SJCRH30 (cell line): ENCODE measurements at places on chromosomes 4 and X.

GRCh38 chrX:79367907-79368306 lies 773 bp upstream of the ITM2A start:
- no peak for DNase-seq

- DNase-seq = no peak
These were observed 22.6 kb upstream of the UBA1 start for GRCh38 chrX:47170861-47171692.

- no peak for DNase-seq
These were observed 309.4 kb downstream of the ANTXR2 start for GRCh38 chr4:79763486-79764075.

GRCh38 chrX:9758021-9758638 lies 7.5 kb downstream of the GPR143 start:
- peak; percentile 34 for DNase-seq

GRCh38 chr4:81204571-81204970 lies 10.5 kb downstream of the PRKG2 start:
- DNase-seq = no peak

DNA sequence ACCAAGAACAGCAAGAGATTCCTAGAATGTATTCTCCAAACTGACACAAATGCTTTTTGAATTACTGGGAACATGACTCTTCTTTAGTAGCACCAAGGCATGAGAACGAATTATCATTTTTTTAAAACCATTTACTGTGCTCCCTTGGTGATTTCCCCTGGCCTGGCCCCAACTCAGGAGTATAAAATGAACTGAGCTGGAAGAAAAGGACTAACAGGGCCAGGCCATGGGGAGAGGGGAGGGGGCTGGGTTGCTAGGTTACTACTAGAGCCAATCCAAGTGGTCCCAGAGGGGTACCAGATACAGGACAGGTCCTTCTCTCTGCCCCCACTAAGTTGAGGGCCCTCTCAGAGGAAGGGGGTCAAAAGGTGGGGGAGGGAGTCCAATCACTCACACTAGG lies 23.1 kb downstream of the SASH3 start:
- no peak for DNase-seq

- DNase-seq = no peak
These were observed 64.3 kb downstream of the SMIM20 start for GRCh38 chr4:25978327-25978726.

- no peak for DNase-seq
These were observed 42.6 kb upstream of the TADA2B start for GRCh38 chr4:7000421-7001176.

- DNase-seq = no peak
These were observed 1914.1 kb upstream of the IGFBP7 start for GRCh38 chr4:59024257-59024656.

- no peak for DNase-seq
These were observed 1000.6 kb downstream of the CCSER1 start for GRCh38 chr4:91127831-91128230.

GRCh38 chr4:73661646-73662119 lies 41.4 kb upstream of the RASSF6 start:
- DNase-seq = peak; percentile 47

GRCh38 chrX:101117701-101118100 lies 19.7 kb downstream of the CENPI start:
- DNase-seq = no peak

DNA sequence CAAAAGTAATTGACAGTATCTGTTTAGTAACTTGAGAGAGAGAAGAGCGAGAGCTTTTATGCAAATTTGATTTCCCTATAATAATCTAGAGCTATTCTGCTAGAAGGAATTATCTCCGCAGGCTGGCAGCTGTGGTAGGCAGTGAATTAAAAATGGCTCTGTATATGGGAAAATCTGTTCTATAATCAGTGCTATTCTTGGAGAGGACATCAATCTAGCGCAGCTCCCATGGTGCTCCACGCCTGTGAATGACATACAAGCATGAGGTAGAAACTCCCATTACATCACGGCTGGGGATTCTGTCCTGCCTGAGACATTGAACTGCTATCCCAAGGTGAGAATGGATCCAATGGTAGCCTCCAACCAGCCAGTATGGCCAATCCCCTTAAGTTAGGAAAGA lies 179.0 kb downstream of the DHX15 start:
- no peak for DNase-seq

DNA sequence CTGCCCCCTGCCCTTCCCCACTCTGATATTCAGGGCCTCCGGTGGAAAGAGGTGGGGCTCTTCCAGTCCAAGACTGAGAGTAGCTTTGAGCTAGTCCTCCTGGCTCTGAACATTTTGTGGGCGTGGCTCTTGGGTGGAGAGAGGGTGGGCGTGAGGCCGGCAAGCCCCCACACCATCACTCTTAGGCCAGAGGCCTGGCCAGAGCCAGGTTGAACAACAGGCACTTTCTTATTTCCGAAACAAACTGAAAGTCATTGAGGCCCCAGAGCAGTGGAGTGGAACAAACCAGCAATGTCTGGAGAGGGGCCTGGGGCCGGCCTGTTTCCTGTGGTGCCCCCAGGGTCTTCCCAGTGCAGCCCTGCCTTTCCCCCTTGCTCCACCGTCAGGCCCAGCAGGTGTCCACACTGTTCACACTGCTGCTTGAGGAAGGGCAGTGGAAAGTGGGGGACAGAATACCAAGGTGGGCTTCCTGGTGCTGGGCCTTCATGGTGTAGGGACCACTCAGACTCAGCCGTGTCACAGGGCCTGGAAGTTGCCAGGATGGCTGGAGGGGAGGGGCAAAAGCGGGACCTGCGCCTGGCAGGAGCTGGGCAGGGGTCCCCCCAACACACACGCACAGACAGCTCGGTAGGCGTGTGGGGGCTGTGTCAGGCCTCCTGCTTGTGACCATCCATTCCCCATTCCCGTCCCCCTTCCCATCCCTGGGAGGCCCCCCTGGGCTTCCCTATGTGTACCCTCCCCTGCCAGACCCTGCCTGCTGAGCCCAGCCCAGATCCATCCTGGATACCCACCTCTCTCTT lies 2.9 kb downstream of the ADRA2C start:
- no peak for DNase-seq

DNA sequence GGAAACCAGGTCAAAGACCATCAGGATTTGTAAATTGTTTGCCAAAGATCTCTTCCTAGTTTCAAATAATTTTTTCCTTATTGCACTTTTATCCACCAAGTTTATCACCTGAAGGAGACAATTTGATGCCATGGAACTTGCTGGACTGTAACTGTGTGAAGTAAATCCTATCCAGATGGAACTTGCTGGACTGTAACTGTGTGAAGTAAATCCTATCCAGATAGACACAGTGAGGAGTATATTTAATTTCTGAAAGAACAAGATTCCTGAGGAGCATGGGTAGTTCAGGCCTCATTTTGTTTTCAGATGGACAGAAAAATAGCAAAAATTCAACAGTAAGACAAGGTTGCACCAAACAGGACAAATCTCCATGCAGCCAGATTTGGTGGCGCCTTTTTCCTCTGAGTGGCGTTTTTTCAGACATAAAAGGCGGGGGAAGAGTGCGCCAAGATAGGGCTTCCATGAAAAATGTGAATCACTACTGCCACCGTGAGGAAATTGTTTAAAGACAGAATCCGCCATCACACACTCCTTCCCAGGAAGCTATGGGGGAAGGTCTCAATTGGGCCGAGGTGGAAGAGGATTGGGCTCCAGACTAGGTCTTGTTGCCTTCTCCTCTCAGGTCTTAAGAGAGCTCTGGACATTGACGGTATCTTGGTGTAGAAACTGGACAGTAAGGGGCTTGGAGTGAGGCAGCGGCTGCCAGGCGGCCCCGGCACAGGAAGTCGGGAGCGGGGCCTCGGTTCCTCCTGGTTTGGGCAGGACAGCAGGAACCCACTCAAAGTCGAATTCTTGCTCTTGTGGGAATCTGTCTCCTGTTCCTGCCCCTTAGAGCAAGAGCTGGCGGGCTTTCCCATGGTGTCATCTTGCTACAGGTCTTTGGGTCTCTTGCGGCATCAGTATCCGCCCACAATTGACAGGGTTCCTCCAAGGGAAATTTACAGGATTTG lies 234.7 kb downstream of the OR13H1 start:
- no peak for DNase-seq

- DNase-seq = no peak
These were observed 172.5 kb downstream of the SH2D1A start for GRCh38 chrX:124518885-124519284.

- DNase-seq = no peak
These were observed 65.6 kb downstream of the MCF2 start for GRCh38 chrX:139642241-139642927.

- no peak for DNase-seq
These were observed 87.8 kb downstream of the VCX2 start for GRCh38 chrX:8083286-8083685.

- peak; percentile 17 for DNase-seq
These were observed 921.9 kb upstream of the DIAPH2 start for GRCh38 chrX:95762716-95763115.

- no peak for DNase-seq
These were observed 36.8 kb upstream of the SPP1 start for GRCh38 chr4:87938746-87939145.

DNA sequence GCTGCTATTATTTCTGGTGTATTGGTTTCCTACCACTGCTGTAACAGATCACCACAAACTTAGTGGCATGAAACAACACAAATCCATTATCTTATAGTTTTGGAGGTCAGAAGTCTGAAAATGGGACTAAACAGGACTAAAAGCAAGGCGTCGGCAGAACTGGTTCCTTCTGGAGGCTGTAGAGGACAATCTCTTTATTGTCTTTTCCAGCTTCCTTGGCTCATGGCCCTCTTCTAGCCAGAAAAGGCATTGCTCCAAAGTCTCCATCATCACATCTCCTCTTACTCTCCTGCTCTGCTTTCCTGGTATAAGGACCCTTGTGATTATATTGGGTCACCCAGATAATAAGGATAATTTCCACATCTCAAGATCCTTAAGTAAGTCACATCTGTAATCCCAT lies 121.9 kb downstream of the CLCN4 start:
- no peak for DNase-seq

GRCh38 chr4:27048429-27049238 lies 188.0 kb downstream of the STIM2 start:
- peak; percentile 58 for DNase-seq

DNA sequence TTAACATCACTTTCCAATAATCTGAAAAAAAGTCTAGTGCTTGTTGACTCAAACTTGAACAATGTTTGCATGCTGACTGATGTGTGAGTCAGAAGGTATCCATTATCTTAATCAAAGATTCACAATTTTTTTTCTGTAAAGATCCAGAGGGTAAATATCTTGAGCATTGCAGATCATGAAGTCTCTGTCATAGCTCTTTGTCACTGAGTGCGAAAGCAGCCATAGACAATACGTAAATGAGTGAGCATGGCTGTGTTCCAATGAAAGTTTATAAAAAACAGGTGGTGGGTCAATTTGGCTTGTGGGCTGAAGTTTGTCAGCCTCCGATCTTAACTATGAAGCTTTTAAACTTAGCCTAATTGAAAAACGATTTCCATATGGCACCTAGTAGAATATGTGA lies 37.7 kb downstream of the NHS start:
- DNase-seq = no peak

DNA sequence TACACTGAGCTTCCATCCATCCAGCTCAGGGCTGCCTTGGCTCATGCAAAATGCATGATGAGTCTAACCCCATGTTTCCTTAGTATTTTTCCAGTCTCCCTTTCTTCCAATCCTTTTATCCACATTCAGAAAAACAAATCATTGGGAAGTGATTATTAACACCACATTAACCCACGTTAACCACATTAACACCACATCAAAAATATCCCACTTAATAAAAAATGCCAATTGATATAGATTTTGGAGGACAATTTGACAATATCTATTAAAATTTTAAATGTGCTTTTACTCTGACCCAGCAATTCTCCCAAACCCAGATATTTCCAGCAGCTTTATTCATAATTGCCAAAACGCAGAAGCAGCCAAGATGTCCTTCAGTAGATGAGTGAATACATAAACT lies 75.6 kb upstream of the SRD5A3 start:
- no peak for DNase-seq

GRCh38 chr4:67542076-67542475 lies 3.2 kb downstream of the CENPC start:
- DNase-seq = no peak

GRCh38 chr4:165378745-165379677 lies at the start of gene CPE:
Gene CPE, plus strand, starts transcription at chr4:165379008. Its CDS starts 214 bp downstream, at chr4:165379222.
- no peak for DNase-seq

DNA sequence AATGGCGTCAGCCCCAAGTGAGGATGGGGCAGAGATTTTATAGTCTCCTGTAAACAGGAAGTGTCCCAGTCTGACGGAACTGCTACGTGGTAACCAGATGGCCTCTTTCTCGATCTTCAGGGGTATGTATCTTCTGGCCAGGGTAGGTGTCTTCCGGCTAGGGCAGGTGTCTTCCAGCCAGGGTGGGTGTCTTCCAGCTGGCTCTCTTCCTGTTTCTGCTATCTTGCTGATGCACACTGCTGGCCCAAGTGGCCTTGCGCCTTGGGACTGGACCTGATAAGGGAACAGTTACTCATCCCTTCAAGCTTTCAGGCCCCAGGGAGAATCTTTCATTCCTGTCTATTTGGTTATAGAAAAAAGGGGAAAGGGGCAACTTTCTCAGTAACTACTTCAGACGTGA lies 178.7 kb upstream of the MAGEE2 start:
- DNase-seq = no peak

DNA sequence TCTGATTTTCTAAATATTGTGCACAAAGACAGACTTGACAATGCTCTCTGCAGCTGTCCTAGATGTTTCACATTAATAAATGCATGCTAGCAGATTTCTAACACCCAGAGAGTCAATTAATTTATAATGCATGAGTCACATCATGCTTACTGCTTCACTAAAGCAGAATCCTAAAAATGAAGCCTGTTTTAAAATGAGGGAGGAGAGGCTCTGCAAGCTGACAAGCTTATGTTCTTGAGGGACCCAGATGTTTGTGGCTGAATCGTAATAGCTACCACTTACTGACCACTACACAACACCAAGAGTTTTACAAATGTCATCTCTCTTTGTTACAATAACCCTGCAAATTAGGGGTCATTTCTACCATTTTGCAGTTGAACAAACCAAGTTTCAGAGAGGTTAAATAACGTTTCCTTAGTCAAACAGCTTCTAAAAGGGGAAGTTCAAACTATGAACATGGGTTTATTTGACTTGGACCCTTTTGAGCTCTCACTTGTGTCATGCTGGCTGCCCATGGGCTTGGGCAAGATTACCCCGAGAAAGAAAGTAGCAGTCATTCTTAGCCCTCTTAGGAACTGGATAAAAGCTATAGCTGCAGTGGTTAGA lies 262.7 kb upstream of the ETNPPL start:
- no peak for DNase-seq

GRCh38 chrX:118225711-118226428 lies 109.3 kb upstream of the KLHL13 start:
- no peak for DNase-seq

DNA sequence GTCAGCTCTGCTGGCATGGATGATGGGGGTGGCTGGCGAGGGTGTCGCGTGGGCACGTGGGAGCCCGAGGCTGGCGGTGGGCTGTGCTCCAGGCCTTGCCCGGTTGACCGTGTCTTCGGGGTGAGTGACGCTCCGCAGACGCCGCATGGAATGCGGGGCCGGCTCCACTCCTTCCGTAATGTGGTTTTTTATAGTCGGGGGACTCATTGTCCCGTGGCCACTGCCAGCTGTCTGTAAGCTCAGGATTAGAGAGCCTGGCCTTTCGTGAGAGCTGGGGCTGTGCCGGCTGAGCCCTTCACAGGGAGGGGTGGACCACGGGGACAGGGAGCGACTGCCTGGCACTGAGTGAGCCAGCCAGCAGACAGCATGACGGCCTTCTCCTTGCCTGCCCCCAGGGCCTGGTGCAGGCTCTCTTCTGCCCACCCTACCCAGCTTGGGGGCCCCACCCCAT lies 20.4 kb downstream of the DOK7 start:
- peak; percentile 92 for DNase-seq

GRCh38 chr4:160595646-160596045 lies 1492.8 kb downstream of the RAPGEF2 start:
- no peak for DNase-seq
